Activated CD4-positive, alpha-beta T cell treated with anti-CD3 and anti-CD28 coated beads, Interleukin-2, amount 50 U/mL, for 48 hours (primary cell): ENCODE measurements at places on chromosomes 5 and 9.

DNA sequence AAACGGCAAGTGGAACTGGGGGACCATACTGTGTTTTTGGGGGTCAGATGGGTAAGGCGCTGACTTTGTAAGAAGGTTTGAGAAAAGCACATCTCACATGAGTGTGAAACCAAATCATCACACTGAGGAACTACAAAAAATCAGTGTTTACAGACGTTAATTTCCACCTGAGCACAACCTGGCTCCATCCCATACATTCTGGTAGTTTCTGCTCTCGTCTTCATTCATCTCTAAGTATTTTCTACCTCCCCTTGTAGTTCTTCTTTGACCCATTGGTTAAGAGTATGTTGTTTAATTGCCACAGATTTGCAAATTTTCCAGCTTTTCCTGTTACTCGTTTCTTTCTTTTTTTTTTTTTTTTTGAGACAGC, 8.9 kb upstream of the DPP7 start:
- DNase-seq = no peak

GRCh38 chr9:27572566-27572917, 739 bp downstream of the C9orf72 start:
- DNase-seq = no peak

DNA sequence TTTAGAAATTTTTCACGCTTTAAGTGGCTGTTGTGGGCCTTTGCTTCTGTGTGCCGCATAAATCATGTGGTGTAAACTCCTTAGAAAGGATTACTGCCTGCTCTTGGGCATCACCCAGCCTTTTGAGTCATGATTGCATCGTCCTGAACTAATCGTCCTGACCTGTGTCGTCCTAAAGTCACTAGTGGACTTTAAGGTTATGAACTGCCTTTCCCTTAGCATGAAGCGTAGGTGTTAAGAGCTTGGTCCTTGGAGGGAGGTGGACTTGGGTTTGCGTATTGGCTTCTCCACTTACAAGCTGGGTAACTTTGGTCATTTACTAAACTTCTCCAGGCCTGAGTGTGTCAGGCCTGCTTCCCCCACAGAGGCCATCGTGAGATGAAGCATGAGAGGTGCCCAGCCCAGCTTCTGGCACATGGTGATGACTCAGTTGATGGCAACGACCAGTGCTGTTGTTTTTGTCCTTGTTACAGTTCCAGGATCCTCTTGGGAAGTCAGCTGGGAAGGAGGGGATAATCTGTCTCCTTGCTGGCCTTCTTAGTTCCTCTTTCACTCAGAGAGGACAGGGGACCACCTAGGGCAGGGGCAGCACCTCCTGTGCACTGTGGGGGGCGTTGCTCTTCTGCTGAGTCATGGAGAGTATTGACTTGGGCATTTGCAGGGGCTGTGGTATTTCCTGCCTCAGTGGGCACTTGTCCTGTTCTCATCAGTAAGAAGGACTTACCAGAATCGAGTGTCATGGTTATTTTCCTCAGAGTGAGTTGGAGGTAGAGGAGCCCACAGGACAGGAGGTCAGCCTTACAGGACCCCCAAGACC, 54.2 kb upstream of the NCS1 start:
- no peak for DNase-seq

GRCh38 chr5:61534481-61535267, 202.6 kb downstream of the ZSWIM6 start:
- no peak for DNase-seq

DNA sequence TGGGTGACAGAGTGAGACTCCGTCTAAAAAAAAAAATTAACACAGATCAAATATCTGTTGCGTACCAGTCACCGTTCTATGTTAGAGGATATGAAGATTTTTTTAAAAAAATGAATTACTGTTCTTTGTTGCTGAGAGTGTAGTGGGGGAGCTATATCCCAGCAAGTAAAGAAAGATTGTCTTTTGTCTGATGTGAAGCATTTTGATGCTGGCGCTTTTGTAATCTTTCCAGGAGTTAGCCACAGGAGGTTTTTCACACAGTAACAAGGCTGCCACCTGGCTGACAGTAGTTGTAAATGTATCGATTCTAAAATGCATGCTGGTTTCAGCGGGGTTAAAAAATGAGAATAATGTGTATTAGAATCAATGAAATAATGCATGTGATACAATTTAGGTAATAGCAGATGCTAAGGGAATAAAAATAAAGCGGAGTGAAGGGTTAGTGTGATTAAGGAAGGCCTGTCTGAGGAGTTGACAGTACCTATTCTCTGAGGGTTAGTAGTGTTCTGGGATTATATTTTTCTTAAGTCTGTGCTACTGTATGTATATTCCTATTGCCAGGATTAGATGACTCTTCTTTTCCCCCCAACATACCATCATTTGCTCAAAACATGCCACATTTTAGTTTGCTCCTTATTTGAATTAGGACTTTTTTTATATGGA, 3.4 kb downstream of the LMNB1 start:
- peak; percentile 51 for DNase-seq

DNA sequence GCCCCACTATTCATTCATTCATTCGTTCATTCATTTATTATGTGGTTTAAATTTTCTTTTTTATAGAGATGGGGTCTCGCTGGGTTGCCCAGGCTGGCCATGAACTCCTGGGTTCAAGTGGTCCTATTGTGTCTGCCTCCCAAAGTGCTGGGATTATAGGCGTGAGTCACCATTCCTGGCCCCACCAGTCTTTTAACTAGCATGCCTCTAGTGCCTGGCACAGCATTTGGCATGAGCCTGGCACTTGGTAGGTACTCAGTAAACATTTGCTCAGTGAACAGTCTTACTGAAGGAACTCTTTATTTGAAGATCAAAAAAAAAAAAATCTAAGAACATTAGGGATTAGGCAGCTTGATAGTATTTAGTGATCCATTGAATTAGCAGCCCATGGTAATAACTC, 98.1 kb downstream of the KDM4C start:
- DNase-seq = no peak

GRCh38 chr5:83313436-83313835, 158.1 kb upstream of the VCAN start:
- DNase-seq = no peak

DNA sequence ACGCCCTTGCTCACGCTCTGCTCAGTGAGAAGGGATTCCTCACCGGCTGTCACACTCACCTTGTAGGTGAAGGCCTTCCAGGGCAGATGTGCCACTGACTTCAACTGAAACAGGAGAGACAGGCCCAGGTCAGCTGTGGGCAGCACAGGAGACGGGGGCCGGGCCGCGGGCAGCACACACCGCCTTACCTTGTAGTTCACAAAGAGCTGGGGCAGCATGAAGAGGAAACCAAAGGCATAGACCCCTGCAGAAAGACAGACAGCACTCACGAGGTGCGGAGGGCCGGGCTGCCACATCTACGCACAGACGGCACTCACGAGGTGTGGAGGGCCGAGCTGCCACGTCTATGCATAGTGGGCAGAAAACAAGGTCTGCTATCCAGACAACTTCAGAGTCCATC, 23.3 kb downstream of the CLPTM1L start:
- DNase-seq = no peak

GRCh38 chr9:90783552-90783951, 18.1 kb upstream of the SYK start:
- no peak for DNase-seq
